COR-L47 (cell line): ENCODE measurements at places on chromosomes 3 and 15.

- DNase-seq: no peak
Observed at GRCh38 chr3:13644341-13645117, 95.6 kb downstream of the FBLN2 start.

DNA sequence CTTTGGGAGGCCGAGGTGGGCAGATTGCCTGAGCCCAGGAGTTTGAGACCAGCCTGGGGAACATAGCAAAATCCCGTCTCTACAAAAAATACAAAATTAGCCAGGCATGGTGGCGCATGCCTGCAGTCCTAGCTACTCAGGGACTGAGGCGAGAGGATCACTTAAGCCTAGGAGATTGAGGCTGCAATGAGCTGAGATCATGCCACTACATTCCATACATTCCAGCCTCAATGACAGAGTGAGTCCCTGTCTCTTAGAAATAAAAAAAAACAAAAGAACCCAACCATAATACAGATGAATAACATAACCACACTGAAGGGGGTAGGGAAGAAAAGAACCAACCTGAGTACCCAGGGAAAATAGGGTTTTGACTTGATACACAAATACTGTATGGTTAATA is 19.7 kb upstream of the CGNL1 start:
- no peak for DNase-seq

DNA sequence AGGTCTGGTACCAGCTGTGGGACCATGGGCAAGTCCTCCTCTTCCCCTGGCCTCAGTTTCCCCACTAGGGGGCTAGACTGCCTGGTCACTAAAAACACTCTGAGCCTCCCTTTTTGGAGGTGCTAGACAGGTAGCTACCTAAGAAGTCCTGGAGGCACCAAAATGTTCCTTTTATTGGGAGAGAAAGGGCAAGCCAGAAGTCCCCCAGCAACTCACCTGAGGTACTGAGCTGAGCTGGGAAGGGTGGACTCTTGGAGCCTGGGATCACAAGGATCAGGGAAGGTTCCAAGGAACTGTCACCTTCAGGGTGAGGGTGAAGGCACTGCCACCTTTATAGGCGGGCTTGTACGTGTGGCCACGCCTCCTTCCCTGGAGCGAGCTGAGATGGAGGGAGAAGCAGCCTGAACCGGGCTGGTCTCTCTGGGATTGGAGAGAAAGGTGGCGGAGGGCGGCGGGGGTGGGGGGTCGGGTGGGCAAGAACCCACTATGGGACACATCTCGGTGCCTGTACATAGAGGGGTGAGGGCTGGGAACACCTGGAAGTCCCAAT is at the start of gene CYP1A1:
CYP1A1 (minus strand) TSS at position 304 of the 550 bp plus-strand sequence. CDS start 2,431 bp downstream, outside the sequence.
- DNase-seq: no peak

DNA sequence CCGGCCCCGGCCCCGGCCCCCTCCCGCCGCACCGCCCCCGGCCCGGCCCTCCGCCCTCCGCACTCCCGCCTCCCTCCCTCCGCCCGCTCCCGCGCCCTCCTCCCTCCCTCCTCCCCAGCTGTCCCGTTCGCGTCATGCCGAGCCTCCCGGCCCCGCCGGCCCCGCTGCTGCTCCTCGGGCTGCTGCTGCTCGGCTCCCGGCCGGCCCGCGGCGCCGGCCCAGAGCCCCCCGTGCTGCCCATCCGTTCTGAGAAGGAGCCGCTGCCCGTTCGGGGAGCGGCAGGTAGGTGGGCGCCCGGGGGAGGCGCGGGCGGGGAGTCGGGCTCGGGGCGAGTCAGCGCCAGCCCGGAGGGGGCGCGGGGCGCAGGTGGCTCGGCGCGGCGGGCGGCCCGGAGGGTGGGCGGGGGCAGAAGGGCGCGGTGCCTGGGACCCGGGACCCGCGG is 352 bp downstream of the CHRD start:
- DNase-seq: no peak

- DNase-seq: no peak
Observed at GRCh38 chr3:127035677-127036076, 52.8 kb downstream of the PLXNA1 start.

- no peak for DNase-seq
Observed at GRCh38 chr3:12559520-12559919, 2.6 kb downstream of the MKRN2 start.

- peak; percentile 48 for DNase-seq
Observed at GRCh38 chr15:74438721-74439316, 5.1 kb upstream of the SEMA7A start.

- no peak for DNase-seq
Observed at GRCh38 chr3:118781839-118782238, 252.8 kb downstream of the IGSF11 start.

GRCh38 chr3:83189634-83190033 is 1428.2 kb upstream of the GBE1 start:
- no peak for DNase-seq

DNA sequence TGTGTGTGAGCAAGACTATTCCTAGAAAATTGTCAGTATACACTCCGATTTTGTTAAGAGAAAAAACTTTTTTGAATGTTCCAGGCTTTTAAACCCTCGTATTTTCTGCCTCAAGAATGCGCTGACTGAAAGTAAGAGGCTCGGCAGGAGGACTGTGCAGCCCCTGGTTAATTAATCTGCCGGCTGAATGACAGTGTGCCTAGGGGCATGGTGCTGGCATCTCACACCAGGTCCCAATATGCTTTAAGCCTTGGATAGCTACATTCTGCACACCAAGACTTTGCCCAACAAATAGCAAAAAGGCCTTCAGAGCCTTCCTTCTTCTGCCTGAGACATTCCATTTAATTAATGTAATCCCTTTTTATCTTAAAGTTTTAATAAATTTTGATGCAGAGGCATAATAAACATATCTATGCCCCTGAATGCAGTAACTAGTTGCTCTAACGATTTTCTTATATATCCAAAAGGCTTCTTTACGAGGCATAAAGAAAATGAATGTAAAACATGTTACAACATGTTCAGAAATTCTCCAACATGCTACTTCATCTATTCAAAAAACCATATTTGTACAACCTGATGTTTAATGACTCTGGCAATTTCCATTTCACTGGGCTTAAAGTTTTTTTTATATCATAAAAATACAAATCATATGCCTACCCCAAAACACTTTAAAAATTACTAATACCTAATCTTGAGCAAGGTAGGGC is 37.9 kb downstream of the DPH6 start:
- DNase-seq: no peak

GRCh38 chr3:11339541-11339940 is 67.3 kb downstream of the ATG7 start:
- DNase-seq: no peak

GRCh38 chr3:127628426-127628787 is 578 bp upstream of the PODXL2 start:
- no peak for DNase-seq
